BJ (cell line): ENCODE measurements at places on chromosomes 13 and 19.

- DNase-seq = no peak
Observed at GRCh38 chr13:43484432-43485225, 302.1 kb downstream of the ENOX1 start.

DNA sequence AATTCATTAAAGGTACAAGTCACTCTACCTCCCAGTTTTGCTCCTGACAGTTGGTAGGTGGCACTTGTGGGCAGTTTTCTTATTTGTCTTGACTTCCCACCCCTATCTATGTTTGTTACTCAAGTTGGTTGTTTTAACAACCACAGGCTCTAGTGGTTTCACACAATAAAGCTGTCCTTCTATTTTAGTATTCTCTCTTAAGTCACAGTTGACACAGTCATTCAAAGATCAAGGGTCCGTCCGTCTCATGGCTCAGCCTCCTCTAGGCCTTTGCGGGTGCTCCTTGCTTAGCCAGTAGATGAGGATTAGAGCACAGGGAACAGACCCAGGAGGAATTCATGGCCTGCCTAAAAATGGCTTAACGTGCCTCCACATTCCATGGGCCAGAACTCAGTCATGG lies 573.7 kb downstream of the IRS2 start:
- DNase-seq = no peak

DNA sequence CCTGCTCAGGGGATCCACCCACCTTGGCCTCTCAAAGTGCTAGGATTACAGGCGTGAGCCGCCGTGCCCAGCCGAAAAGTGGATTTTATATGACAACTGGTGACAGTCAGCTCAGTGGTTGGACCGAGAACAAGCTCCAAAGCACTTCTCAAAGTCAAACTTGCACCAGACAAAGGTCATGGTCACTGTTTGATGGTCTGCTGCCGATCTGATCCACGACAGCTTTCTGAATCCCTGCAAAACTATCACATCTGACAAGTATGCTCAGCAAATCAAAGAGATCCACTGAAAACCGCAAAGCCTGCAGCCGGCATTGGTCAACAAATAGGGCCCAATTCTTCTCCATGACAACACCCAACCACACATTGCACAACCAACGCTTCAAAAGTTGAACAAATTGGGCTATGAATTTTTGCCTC lies 21.6 kb upstream of the NAA16 start:
- DNase-seq = no peak

GRCh38 chr19:23255700-23256099 lies 5.5 kb upstream of the ZNF724 start:
- no peak for DNase-seq

GRCh38 chr13:94548821-94549231 lies 47.1 kb downstream of the TGDS start:
- no peak for DNase-seq

GRCh38 chr13:21450936-21451335 lies 8.2 kb downstream of the ZDHHC20 start:
- no peak for DNase-seq

- DNase-seq = no peak
Observed at GRCh38 chr13:83229574-83230305, 652.5 kb downstream of the SLITRK1 start.

GRCh38 chr19:2058570-2059421 lies 7.8 kb upstream of the MKNK2 start:
- DNase-seq = no peak
